Gastrocnemius medialis (tissue), 4 donors: ENCODE measurements at places on chromosomes 5 and 9. TPM values are rescaled to one million over a fixed set of nuclear protein-coding genes. Genes with fewer than 3 reads are reported as not detected.

DAPK1 gene
- 3.7 TPM for total RNA-seq

TXNDC8 gene
- total RNA-seq: not detected

KIF27 gene
- total RNA-seq: 2.0 TPM

CDC20B gene
- total RNA-seq: not detected

FAM151B gene
- total RNA-seq: 1.6 TPM

CATSPER3 gene
- total RNA-seq: 0.22 TPM

TLX3 gene
- not detected for total RNA-seq

ITGA1 gene
- total RNA-seq: 15.9 TPM

PCDHA5 gene
- total RNA-seq: not detected

NAIP gene
- 2.1 TPM for total RNA-seq

TRIM14 gene
- total RNA-seq: 3.2 TPM

TMEM174 gene
- total RNA-seq: not detected

SPATA31C2 gene
- not detected for total RNA-seq

ARRDC3 gene
- 92.7 TPM for total RNA-seq

PCDHA11 gene
- not detected for total RNA-seq

PCDHB5 gene
- 0.38 TPM for total RNA-seq

IFNB1 gene
- total RNA-seq: not detected

FBP2 gene
- total RNA-seq: 34.7 TPM

FAM81B gene
- total RNA-seq: not detected

PDCD1LG2 gene
- total RNA-seq: 1.7 TPM

PPP3R2 gene
- not detected for total RNA-seq

ZNF474 gene
- not detected for total RNA-seq

REEP2 gene
- total RNA-seq: 3.5 TPM

PRELID2 gene
- total RNA-seq: 1.1 TPM

GOLGA1 gene
- 18.3 TPM for total RNA-seq

TLE4 gene
- total RNA-seq: 64.6 TPM

NEUROG1 gene
- not detected for total RNA-seq

MSX2 gene
- total RNA-seq: 0.95 TPM

C9orf50 gene
- total RNA-seq: not detected

SPINK4 gene
- not detected for total RNA-seq

CMBL gene
- total RNA-seq: 46.7 TPM

GDA gene
- 0.82 TPM for total RNA-seq

SLC12A7 gene
- 5.3 TPM for total RNA-seq

SLC4A9 gene
- not detected for total RNA-seq

RETREG1 gene
- 380 TPM for total RNA-seq

AHRR gene
- total RNA-seq: not detected

OR1J2 gene
- total RNA-seq: not detected

GMCL2 gene
- not detected for total RNA-seq

CENPH gene
- 1.9 TPM for total RNA-seq

LHFPL2 gene
- total RNA-seq: 3.5 TPM

PLPP6 gene
- total RNA-seq: 2.5 TPM

FAM78A gene
- 3.6 TPM for total RNA-seq

INSL4 gene
- not detected for total RNA-seq

RAB3C gene
- total RNA-seq: 0.10 TPM
